Naive thymus-derived CD8-positive, alpha-beta T cell (primary cell): ENCODE measurements at places on chromosomes 16 and 17.

- no peak overlapping the region for H3K27ac ChIP-seq
- no peak overlapping the region for H3K4me3 ChIP-seq
- no peaks in the 10 kb centered on the region for H3K27me3 ChIP-seq
Measured at GRCh38 chr16:11169641-11170040, 86.4 kb downstream of the SOCS1 start.

DNA sequence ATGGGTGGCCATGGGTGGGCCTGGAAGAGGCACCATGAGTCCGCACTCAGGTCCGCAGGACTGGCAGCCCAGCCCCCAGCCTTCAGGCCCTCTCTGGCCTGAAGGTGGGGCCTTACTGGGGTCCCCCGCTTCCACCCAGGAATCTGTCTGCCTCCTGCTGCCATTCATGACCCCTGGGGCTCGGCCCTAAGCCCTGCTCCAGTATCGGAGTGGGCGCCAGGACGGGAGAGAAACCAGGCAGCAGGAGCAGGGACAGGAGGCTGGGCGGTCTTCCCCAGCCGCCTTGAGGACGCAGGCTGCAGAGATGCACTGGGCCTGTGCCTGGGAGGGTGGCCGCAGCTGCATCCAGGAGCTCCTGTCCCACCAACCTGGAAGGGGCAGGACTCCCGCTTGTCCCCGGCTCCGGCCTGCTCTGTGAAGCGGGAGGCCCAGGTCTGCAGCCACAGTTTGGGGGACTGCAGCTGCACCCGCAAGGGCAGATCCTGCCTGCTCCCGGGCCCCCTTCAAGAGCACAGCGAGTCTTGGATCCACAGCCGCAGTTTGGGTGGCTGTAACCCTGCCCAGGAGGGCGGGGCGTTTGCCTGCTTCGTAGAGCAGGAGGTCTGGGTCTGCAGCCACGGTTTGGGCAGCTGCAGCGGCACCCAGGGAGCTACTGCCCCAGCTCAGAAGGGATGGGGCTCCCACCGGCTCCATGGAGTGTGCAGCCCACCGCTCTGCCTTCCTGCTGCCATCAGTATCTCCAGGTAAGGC, 81.8 kb upstream of the DNAJA2 start:
- no peak overlapping the region for H3K4me3 ChIP-seq
- no peak overlapping the region for H3K27ac ChIP-seq
- no peak for DNase-seq

GRCh38 chr17:56593086-56593645, 333 bp upstream of the NOG start:
- H3K4me3 ChIP-seq: peak overlapping the region; percentile 92
- DNase-seq: peak; percentile 62
- H3K27me3 ChIP-seq: peaks cover 6% of the 10 kb centered on the region
- peaks cover 21% of the 10 kb centered on the region for H3K4me1 ChIP-seq
- H3K27ac ChIP-seq: peak overlapping the region; percentile 73

GRCh38 chr16:1543085-1543896, 9.8 kb downstream of the TMEM204 start:
- H3K36me3 ChIP-seq: peaks cover 4% of the 10 kb centered on the region
- peak; percentile 28 for DNase-seq
- peak overlapping the region; percentile 89 for H3K27ac ChIP-seq

- no peaks in the 10 kb centered on the region for H3K36me3 ChIP-seq
- no peak overlapping the region for H3K27ac ChIP-seq
- no peak overlapping the region for H3K4me3 ChIP-seq
- DNase-seq: no peak
- H3K27me3 ChIP-seq: no peaks in the 10 kb centered on the region
- H3K4me1 ChIP-seq: peaks cover 26% of the 10 kb centered on the region
Measured at GRCh38 chr16:28935346-28935745, 3.6 kb downstream of the CD19 start.

- H3K27ac ChIP-seq: no peak overlapping the region
- H3K4me1 ChIP-seq: peaks cover 18% of the 10 kb centered on the region
- H3K36me3 ChIP-seq: peaks cover 5% of the 10 kb centered on the region
- H3K4me3 ChIP-seq: no peak overlapping the region
- H3K27me3 ChIP-seq: no peaks in the 10 kb centered on the region
Measured at GRCh38 chr16:58513874-58514273, 1.4 kb upstream of the SETD6 start.

GRCh38 chr17:51901242-51901641, 257.3 kb downstream of the CA10 start:
- H3K4me1 ChIP-seq: no peaks in the 10 kb centered on the region
- H3K27ac ChIP-seq: no peak overlapping the region
- H3K27me3 ChIP-seq: peaks cover 16% of the 10 kb centered on the region

DNA sequence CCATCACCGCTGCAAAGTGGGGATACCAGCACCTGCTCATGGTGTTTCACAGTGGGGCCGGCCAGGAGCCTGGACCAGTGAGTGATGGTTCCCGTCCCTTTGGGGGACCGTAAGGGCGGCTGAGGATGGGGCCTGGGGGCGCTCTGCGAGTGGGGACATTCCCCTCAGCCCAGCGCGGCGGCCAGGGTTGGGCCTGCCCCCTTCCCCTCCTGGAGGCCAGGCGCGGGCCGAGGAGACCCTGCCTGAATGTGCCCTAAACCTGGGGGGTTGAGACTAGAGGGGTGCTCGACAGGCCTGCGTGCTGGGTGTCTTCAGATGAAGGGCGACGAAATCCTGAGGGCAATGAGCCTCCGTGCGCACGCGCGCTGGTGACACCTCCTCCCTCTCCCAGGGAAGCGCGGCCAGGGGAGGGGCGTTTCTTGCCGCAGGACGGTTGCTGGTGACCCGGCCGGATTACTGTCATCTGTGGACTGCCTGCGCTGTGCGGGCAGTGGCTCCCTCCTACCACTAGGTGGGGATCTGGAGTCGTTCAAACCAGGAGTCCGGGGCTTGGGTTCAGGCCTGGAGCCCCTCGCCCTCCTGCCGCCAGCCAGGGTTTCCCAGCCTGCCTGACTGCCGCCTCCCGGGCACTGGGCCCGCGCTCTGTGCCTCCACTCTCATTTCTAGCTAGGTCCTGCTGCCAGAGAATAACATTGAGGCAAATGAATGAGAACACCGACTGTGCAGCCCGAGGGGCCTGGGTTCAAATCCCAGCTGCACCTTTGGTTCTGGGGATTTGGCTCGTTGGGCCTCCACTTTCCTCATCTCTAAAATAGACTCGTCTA, 17.1 kb downstream of the TBX2 start:
- H3K4me3 ChIP-seq: no peak overlapping the region
- no peak for DNase-seq
- H3K27ac ChIP-seq: no peak overlapping the region
- H3K4me1 ChIP-seq: peaks cover 2% of the 10 kb centered on the region
- H3K27me3 ChIP-seq: peaks cover 16% of the 10 kb centered on the region

GRCh38 chr16:69093974-69094373, 11.5 kb upstream of the HAS3 start:
- no peaks in the 10 kb centered on the region for H3K36me3 ChIP-seq
- H3K4me3 ChIP-seq: no peak overlapping the region
- no peak for DNase-seq
- H3K27ac ChIP-seq: no peak overlapping the region

- H3K36me3 ChIP-seq: peaks cover 25% of the 10 kb centered on the region
- H3K27me3 ChIP-seq: no peaks in the 10 kb centered on the region
- peaks cover 68% of the 10 kb centered on the region for H3K4me1 ChIP-seq
Measured at GRCh38 chr17:17177176-17177575, 29.0 kb downstream of the PLD6 start.

GRCh38 chr16:51567911-51568310, 416.8 kb upstream of the SALL1 start:
- no peaks in the 10 kb centered on the region for H3K27me3 ChIP-seq
- H3K36me3 ChIP-seq: peaks cover 7% of the 10 kb centered on the region
- H3K27ac ChIP-seq: no peak overlapping the region
- H3K4me1 ChIP-seq: no peaks in the 10 kb centered on the region

- H3K27me3 ChIP-seq: no peaks in the 10 kb centered on the region
- H3K4me3 ChIP-seq: no peak overlapping the region
- no peak for DNase-seq
- peaks cover 7% of the 10 kb centered on the region for H3K4me1 ChIP-seq
- H3K27ac ChIP-seq: no peak overlapping the region
- peaks cover 4% of the 10 kb centered on the region for H3K36me3 ChIP-seq
Measured at GRCh38 chr17:2903193-2903974, 107.1 kb downstream of the RAP1GAP2 start.

GRCh38 chr17:44350733-44351226, 5.7 kb downstream of the GRN start:
- H3K27ac ChIP-seq: no peak overlapping the region
- no peaks in the 10 kb centered on the region for H3K36me3 ChIP-seq
- H3K4me3 ChIP-seq: no peak overlapping the region
- DNase-seq: peak; percentile 77

DNA sequence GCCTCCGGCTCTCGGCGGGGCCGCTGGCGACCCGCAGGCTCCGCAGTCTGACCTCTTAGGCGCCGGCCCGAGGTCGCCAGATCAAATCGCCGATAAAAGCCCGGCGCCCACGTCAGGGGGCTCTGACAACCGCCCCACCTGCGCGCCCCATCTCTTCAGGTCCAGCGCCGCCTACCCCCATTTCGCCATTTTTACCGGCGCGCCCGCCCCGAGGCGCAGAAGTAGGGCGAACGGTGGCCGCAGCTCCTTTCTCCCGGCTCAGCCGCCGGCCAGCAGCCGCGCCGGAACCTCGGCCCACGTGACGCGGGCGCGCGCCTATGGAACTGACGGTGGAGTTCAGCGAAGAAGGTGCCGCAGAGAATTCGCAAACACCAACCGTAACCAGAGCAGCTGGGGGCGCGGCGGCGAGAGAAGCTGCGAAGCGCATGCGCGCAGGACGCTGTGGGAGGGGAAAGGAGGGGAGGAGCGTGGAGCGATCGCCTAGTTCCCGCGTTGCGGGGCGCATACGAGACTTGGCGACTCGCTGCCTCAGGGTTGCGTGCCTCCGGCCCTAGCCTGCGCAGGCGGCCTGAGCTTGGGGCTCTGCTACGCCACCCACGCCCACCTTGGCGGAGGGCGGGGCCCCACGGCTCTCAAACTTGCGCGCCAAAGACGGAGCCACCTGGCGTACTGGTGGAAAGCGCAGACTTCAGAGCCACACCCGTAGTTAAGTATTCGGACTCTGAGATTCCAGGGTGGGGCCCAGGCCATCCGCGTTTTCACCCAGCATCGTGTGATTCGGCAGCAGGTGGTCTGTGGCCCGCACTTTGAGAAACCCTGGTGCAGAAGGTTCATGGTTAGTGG, at the start of gene TRIM37:
Gene TRIM37 (minus strand): TSS at position 418 of the 843 bp plus-strand sequence. CDS start 419 bp downstream, outside the sequence.
- H3K27ac ChIP-seq: peak within 1 kb of the TSS; percentile 85
- peak within 1 kb of the TSS; percentile 97 for H3K4me3 ChIP-seq
- peaks cover 36% of the 10 kb centered on the region for H3K4me1 ChIP-seq
- no peaks in the 10 kb centered on the region for H3K36me3 ChIP-seq

GRCh38 chr17:32783602-32784001, 93.3 kb downstream of the MYO1D start:
- H3K4me1 ChIP-seq: no peaks in the 10 kb centered on the region
- H3K4me3 ChIP-seq: no peak overlapping the region
- H3K27ac ChIP-seq: no peak overlapping the region
- no peaks in the 10 kb centered on the region for H3K27me3 ChIP-seq

DNA sequence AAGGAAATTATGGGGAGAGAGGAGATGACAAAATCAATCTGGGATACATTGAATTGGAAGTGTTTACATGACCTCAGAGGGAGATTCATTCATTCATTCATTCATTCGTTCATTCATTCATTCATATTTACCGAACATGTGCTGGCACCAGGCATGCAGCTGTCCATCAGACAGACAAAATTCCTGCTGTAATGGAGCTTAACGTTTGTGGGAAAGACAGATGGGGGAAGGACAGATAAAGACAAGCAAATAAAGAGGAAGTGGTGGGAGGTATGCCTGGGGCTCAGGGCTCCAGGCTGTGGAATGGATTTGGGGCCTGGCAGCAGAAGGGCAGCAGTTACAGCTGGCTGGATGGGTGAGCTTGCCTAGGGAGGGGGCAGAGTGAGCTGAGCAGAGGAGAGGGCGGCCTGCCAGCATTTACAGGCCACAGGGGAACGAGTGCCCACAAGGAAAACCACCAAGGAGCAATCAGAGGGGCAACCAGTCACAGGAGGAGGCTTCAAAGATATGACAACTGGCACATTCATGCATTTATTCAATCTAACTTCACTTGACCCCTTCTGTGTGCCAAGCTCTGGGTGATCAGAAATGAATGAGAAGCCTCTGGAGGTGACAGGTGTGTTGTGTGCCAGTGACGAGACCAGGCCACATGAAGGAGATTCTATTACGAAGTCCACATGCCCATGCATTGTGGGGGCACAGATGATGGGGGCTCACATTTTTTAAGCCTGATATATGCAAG, 48.5 kb downstream of the ARHGAP27 start:
- H3K27me3 ChIP-seq: peaks cover 13% of the 10 kb centered on the region
- H3K4me1 ChIP-seq: peaks cover 16% of the 10 kb centered on the region
- H3K27ac ChIP-seq: no peak overlapping the region
- no peak for DNase-seq
- no peak overlapping the region for H3K4me3 ChIP-seq

DNA sequence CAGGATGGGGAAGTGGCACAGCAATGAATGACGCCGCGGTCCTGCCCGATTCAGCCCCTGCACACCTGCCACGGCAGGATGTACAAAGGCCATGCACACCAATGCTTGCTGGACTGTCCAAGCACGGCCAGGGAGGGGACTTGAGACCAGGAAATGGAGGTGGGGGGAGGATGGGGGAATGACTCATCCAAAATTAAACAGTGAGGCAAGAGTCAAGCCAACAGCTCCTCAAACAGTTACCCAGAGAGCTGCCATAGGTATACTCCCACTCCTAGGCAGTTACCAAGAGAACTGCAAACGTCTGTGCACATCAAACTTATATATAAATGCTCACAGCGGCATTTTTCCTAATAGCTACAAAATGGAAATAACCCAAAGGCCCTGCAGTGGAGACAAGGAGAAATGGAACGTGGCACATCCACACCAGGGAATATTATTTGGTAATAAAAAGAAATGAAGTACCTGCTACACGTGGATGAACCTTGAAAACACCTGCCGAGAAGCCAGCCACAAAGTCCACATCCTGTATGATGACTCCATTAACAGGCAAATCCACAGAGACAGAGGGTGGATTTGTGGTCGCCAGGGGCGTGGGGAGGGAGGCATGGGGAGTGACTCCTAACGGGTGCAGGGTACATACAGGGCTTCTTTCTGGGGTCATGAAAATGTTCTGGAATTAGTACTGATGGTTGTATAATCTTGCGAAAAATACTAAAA, 54.1 kb downstream of the VAC14 start:
- no peak overlapping the region for H3K4me3 ChIP-seq

- no peak for DNase-seq
- no peaks in the 10 kb centered on the region for H3K27me3 ChIP-seq
- peak overlapping the region; percentile 88 for H3K27ac ChIP-seq
Measured at GRCh38 chr16:57069635-57070370, 22.6 kb upstream of the CPNE2 start.

GRCh38 chr17:8237175-8237574, 10.7 kb downstream of the CTC1 start:
- H3K27me3 ChIP-seq: no peaks in the 10 kb centered on the region
- peaks cover 26% of the 10 kb centered on the region for H3K36me3 ChIP-seq
- DNase-seq: no peak
- H3K27ac ChIP-seq: no peak overlapping the region
- no peak overlapping the region for H3K4me3 ChIP-seq

- peaks cover 39% of the 10 kb centered on the region for H3K4me1 ChIP-seq
- peak overlapping the region; percentile 81 for H3K27ac ChIP-seq
- H3K36me3 ChIP-seq: peaks cover 19% of the 10 kb centered on the region
- H3K27me3 ChIP-seq: no peaks in the 10 kb centered on the region
- no peak overlapping the region for H3K4me3 ChIP-seq
Measured at GRCh38 chr17:49401971-49402611, 12.6 kb downstream of the PHB1 start.

- H3K36me3 ChIP-seq: peaks cover 76% of the 10 kb centered on the region
- no peaks in the 10 kb centered on the region for H3K27me3 ChIP-seq
- DNase-seq: no peak
- H3K27ac ChIP-seq: peak overlapping the region; percentile 90
- H3K4me3 ChIP-seq: no peak overlapping the region
- H3K4me1 ChIP-seq: peaks cover 60% of the 10 kb centered on the region
Measured at GRCh38 chr17:49730078-49730784, 22.5 kb upstream of the SLC35B1 start.
